ENCODE measurements at places on chromosomes 5 and 9. TPM values are rescaled to one million over a fixed set of nuclear protein-coding genes. Genes with fewer than 3 reads are reported as not detected.

AK3 gene
- polyA plus RNA-seq: 181 TPM

SPAAR gene
- polyA plus RNA-seq: 1.1 TPM

C9orf50 gene
- not detected for polyA plus RNA-seq

TMEM174 gene
- not detected for polyA plus RNA-seq

MYOZ3 gene
- polyA plus RNA-seq: 0.03 TPM

EMB gene
- polyA plus RNA-seq: 1.5 TPM

GRPEL2 gene
- 3.0 TPM for polyA plus RNA-seq

CACNA1B gene
- not detected for polyA plus RNA-seq

SPATA9 gene
- polyA plus RNA-seq: not detected

PTGS1 gene
- polyA plus RNA-seq: 0.85 TPM

ZNF454 gene
- 0.21 TPM for polyA plus RNA-seq

GHR gene
- polyA plus RNA-seq: 26.0 TPM

TAF11L14 gene
- not detected for polyA plus RNA-seq

PCDHGC5 gene
- polyA plus RNA-seq: 0.02 TPM

NME5 gene
- polyA plus RNA-seq: 0.30 TPM

CRAT gene
- polyA plus RNA-seq: 108 TPM

NR5A1 gene
- not detected for polyA plus RNA-seq

GPRIN1 gene
- polyA plus RNA-seq: not detected

RPL37 gene
- polyA plus RNA-seq: 479 TPM

CYSTM1 gene
- polyA plus RNA-seq: 45.7 TPM

Measured in liver (tissue), 10 donors.